ENCODE measurements at places on chromosomes 3 and 15.
A peak's percentile ranks its signal among the peaks of the same experiment; 100 is the strongest.

GRCh38 chr15:69758810-69759790, 306.5 kb downstream of the RPLP1 start:
- peak; percentile 97 for DNase-seq
- peak overlapping the region; percentile 35 for H3K4me3 ChIP-seq
- H3K27ac ChIP-seq = peak overlapping the region; percentile 83

GRCh38 chr15:69903470-69904469, 193.9 kb downstream of the TLE3 start:
- no peak for DNase-seq
- no peak overlapping the region for H3K4me3 ChIP-seq
- no peaks in the 10 kb centered on the region for H3K27me3 ChIP-seq
- H3K27ac ChIP-seq = no peak overlapping the region
- H3K36me3 ChIP-seq = no peaks in the 10 kb centered on the region
- no peaks in the 10 kb centered on the region for H3K4me1 ChIP-seq

DNA sequence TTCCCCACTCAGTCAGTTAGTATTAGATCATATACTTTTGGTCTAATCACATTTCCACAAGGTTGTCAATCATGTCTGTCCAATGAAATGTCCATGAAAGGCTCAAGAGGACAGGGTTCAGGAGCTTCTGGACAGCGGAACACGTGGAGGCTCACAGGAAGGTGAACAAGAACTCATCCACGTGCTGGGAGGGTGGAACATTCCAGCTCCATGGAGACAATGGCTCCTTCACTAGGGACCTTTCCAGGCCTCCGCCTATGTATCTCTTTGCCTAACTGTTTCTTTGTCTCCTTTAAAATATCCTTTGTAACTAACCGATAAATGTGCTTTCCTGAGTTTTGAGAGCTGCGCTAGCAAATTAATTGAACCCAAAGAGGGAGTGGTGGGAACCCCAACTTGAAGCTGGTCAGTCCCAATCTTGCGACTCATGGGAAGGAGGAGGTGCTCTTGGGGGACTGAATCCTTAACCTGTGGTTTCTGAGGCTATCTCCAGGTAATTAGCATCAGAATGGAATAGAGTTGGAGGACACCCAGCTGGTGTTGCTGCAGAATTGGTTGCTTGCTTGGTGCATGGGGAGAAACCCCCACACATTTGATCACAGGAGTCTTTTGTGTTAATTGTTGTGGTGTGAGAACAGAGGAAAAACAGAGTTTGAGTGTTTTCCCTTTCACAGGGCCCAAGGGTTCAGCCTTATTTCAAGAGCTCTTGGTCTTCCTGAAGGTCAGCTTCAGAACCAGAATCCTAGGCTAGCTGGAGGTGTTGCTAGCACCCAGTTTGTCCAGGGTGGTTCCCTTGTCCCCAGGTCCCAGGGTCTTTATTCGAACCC, 3.0 kb upstream of the TKT start:
- no peak overlapping the region for H3K4me3 ChIP-seq
- no peak overlapping the region for H3K27ac ChIP-seq
- no peaks in the 10 kb centered on the region for H3K27me3 ChIP-seq
- DNase-seq = no peak

DNA sequence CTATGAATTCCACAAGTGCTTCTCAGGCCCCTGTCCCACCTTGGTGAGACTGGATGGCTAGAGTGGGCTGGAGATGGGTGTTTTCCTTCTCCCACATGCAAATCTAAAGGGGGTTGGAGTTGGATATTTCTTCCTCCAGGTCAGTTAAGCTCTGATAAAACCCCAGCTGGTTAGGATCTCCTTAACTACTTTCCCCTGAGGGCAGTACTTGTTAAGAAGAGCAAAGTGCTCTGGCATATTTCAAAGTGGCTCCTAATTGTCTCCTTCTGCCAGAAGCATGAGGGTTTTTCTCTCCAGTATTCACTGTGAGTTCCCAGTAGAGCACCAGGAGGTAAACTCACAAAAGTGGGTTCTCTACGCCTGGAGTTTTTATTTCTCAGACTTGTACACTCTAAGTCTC, 31.4 kb downstream of the COL6A6 start:
- no peak overlapping the region for H3K27ac ChIP-seq
- H3K36me3 ChIP-seq = no peaks in the 10 kb centered on the region
- peaks cover 4% of the 10 kb centered on the region for H3K27me3 ChIP-seq
- H3K4me1 ChIP-seq = no peaks in the 10 kb centered on the region
